ENCODE measurements at places on chromosomes 7 and 10.

DNA sequence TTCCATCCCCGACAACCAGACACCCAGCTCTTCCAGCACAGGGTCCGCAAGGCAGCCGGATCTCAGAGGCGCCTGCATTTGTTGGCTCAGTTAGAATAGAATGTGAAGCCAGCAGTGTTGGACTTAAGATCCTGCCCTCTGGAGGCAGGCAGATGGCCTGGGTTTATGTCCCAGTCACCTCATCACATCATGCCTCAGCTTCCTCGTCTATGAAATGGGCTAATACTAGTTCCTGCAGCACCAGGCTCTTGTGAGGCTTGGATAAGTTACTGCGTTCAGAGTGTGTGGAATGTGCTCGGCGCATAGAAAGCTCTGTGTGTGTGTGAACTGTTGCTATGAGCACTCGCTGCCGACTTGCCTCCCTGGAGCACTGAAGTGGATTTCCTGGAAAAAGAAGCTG, 202.5 kb upstream of the GPR26 start:
- no peak for DNase-seq

- DNase-seq, result no peak
Measured at GRCh38 chr7:92925876-92926696, 89.7 kb upstream of the CDK6 start.

DNA sequence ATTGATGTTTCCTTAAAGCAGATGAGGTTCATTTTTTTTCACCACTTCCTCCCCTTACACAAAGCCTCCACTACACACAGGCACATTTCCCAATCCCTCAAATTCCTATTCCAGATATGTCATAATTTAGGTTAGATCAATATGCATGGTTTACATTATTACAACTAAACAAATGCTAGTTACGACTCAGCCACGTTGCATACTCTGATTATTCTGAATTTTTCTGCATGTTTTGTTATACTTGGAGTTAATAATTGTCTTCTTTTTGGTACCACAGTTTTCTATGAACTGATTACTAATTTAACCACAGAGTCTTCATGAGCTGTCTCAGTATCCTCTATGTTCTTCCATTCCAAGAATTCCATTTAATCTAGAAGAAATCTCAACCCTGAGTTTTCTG, 4.4 kb upstream of the BICC1 start:
- no peak for DNase-seq

GRCh38 chr10:89389254-89389653, 3.2 kb upstream of the IFIT1 start:
- DNase-seq, result no peak

GRCh38 chr10:61901829-61902444, 438 bp downstream of the ARID5B start:
- no peak for DNase-seq

GRCh38 chr10:63313066-63313717, 152.6 kb downstream of the JMJD1C start:
- DNase-seq, result no peak

DNA sequence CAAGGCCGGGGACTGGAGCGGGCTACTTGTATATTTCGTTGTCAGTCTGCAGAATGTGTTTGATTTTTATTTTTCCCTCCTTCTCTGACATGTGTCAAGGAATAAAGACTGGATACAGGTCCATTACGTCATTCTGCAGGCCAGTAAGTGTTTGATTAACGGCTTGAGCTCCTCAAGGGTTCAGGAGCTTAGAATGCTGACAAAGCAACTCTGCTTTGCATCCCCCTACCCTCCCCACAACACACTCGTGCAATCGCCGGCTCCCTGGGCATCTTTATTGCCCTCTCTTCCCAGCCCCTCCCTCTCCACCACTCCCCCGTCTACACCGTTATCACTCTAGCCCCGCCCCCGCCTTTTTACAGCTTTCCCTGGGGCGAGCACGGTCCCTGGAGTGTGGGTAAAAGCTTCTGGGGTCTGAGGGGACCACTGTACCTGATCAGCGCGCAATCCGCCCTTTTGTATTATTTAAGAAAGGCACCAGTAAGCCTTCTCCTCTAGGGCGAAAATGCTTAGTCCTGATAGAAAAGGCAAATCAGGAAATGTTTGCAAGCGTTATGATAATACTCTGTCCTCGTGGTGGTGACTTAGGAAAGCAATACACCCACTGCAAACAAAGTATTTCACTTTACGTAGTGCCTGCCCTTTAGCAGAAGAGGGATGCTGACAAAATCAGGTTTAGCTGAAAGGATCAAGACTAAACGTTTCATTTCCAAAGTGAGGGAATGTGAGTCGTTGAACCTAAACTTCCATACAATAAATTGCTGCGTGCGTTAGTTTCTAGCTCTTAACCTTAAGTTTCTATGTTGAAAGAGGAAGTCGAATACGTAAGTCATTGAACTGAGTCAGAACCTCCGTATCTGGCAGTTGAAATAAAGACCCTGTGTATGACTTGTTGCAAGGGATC, 1.4 kb upstream of the CREB5 start:
- DNase-seq, result no peak

GRCh38 chr7:130940907-130941306, 206.9 kb upstream of the KLF14 start:
- DNase-seq, result no peak

- DNase-seq, result no peak
Measured at GRCh38 chr10:116697816-116698215, 44.5 kb downstream of the HSPA12A start.

DNA sequence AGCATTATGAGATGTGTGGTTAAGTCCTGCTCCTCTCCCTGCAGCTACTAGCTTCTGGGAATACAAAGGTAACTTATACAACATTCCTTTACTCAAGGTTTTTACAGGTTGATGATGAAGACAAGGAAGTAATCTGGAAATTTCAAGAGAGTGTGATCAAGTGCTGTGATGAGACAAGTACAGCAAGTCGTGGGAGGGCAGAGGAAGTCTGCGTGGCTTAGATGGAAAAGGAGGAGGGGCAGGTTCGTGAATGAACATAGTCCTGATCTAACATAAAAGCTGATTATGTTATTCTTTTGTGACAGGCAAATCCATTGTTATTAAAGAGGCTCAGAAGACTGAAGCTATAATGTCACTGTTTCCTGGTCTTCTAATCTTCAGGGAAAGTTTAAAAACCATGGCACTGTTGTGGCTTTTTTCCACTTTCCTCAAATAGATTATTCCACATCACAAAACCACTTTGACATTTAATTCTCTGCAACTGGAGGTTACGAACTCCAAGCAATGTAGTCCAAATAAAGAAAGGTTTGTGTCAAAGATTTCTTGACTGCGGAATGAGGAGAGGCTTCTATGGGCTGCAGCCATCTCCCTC, 84.1 kb downstream of the CPXM2 start:
- no peak for DNase-seq

DNA sequence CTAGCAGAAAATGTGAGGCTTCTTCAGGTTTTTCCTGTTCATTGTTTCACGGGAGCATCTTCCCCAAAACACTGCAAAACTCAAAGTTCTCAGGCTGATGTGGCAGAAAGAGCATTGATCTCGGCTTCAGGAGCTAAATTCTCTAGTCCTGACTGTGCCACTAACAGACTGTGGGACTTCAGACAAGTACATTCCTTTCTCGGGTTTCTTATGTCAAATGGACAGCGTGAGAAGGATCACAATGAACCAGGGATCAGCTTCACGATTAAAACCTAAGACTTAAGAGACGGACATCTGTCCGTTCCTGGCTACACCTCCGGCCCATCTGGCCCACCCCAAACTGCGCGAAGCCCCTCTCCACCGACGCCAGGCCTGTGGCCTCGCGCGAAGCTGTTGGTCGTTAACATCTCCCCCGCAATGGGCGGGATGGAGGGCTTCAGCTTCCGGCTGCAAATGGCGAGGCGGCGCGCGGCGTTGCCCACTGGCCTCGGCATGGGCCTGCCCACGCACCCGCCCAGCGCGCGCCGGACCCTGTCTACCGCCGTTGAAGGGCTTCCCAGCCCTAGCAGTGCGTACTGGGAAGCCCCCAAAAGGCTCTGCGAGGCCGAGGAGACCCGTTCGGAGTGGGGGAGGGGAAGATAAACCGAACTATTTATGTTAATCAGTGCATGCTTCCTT, 549 bp upstream of the DDX50 start:
- no peak for DNase-seq

GRCh38 chr7:111499027-111499426, 63.3 kb downstream of the IMMP2L start:
- no peak for DNase-seq

DNA sequence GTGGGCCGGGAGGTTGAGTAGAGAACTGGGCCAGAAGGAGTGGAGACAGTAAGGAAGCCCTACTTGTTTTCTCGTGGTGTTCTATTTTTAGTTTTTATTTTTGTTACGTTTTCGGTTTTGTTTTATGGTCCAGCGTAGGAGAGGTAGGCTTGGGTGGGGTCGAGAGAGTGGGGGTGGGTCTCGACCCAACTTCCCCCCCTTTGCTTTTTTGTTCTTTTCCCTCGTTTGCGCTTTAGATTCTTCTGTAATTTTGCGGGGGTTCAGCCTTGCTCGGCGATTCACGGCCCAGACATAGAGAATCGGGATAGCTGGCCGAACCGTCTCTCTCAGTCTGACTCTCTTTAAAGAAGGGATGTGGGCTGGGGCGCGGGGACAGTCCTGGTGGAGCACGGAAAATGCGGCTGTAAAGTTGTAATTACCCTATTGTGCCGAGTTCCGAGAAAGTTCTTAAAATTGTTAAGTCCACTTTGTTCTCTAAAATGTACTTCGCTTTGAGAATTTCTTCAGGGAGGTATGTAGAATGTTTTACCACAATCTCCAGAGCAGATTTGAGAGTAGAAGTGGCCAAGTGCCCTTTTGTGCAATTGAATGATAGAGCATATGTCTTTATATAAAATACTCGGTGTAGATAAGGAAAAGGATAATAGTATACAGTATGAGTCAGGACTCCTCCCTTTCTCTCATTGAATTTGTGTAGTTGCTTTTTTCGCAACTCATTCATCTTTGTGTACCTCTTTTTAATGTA, 816 bp downstream of the DMTF1 start:
- DNase-seq, result no peak

- no peak for DNase-seq
Measured at GRCh38 chr7:28854750-28855074, 103.4 kb downstream of the TRIL start.

DNA sequence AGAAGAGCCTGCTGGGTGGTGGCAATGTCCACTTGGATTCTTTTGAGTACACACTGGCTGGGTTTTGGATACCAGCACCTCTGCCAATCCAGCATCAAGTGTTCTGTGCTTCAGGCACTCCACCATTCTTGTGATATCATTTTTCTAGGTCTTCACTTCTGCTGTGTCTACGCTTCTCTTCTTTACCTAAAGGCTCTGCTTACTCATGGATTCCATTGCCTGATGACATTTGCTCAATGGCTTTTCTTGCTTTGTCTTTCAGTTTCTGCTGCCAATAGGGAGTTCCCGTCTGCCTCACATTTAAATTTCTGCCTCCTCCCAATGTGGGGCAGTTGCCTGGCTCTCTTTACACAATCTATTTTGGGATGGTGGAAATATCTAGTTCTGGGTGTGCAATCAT, 12.7 kb upstream of the PAPSS2 start:
- DNase-seq, result no peak

DNA sequence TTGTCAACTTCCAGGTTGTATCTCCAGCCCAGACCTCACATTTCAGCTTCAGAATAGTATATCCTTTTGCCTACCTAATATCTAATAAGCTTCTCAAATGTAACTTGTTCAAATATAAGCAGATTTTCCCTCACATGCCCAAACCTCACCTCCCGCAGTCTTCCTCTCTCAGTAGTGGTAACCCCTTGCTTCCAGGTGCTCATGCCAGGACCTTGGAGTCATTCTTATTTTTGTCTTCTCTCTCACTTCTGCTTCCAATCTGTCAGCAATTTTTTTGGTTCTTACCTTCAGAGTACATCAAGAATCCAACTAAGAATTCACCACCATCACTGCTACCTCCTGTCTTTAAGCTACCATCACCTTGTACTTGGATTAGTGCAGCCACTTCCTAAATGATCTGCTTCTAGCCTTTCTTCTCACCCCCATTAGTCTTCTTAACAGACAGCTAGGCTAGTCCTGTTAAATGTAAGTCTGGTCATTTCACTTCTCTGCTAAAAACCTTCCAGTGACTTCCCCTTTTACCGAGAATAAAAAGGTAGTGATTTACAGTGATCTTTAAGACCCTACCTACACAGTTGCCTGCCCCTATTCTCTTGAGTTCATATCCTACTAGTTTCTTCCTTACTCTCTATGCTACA, 14.0 kb downstream of the ANKIB1 start:
- no peak for DNase-seq

GRCh38 chr7:48454750-48455192, 283.5 kb downstream of the ABCA13 start:
- DNase-seq, result no peak

DNA sequence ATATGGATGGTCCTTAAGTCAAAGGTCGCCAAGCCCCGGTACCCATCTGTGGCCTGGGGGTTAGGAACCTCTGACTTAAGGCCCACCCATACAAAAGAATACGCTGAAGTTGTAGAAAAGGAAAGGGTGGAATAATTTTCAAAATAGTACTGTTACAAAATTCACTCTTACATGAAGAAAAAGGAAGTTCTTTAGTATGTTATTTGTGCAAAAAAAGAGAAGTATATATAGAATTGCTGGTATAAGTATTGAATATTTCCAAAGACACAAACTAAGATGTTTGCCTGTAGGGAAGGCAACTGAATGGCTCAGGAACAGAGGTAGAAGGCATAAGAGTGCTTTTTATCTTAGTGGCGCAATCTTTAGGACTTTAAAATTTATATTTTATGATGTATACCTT, 78.7 kb downstream of the PRLHR start:
- no peak for DNase-seq

- no peak for DNase-seq
Measured at GRCh38 chr7:27547401-27547800, 115.3 kb downstream of the HIBADH start.

GRCh38 chr7:13702251-13702650, 287.2 kb downstream of the ETV1 start:
- no peak for DNase-seq

DNA sequence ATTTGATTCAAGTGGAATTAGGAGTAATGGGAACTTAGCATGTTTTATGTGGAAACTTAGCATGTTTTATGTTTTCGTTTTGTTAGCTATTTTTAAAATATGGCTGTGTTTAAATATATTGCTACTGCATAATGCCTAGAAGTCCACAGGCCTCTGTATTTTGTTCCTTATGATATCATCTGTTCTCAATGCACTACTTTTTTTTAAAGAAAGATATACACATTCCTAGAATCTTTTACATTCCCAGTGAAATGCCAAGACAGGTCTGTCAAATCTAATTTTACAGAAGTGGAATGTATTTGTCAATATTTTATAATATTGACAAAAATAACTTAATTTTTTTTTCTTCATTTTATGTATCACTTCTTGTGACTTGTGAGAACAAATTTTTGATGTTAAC, 51.6 kb downstream of the ST7 start:
- no peak for DNase-seq

DNA sequence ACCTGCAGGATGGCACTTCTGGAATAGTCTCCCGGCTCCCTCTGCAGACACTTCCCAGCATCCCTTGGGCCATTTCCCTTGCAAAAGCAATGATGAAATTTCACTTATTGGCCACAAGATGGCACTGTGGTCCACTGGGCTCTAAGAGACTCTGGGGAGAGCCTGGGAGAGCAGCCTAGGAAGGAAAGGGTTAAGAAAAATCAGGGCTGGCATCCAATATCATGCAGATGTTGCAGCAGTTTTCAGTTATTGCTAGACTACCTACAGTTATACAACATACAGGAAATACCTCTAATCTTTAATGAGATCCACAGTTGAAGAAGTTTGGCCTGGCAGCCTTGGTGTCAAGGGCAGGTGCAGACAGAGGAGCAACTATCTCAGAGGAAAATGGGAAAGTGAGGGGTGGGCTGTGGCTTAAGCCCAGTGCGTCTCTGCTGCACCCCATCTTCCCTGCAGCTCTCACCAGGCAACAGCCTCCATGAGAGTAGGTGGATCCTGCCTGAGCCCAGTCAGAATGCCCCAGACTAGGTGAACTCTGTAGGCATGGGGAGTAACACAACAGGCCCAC, 100.2 kb upstream of the PRSS58 start:
- DNase-seq, result no peak

Measured in T-helper 22 cell (primary cell).